ENCODE measurements at places on chromosomes 7 and 10.

DNA sequence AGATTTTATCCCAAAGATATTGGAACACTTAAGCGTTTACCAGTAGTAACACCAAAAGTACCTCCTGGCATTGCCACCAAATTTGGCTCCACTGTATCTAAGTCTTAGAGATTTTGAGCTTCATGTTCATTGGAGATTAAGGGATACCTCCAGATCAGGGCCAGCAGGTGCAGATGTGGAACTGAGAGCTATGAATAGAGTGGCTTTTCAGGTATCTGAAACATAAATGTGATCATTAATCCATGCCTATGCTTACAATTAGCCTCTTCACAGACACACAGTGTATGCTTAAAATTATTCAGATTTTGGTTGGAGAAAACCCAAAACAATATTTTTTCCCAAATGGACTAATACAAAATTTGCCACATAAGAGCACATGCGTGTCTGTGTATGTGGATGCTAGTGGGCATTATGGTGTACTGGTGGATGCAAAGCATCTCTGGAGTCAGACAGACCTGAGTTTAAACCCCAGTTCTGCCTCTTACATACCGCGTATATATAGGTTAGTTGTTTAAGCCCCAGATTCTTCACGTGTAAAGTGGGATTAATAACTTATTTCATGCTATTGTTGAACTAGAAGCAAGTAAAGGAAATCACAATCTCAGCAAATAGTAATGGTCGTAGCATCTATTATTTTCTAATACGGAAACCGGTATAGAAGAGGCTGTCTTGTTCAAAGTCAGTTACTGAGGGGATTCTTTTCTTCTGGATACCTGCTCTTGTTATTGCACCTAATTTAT lies 6.8 kb upstream of the LRRC4 start:
- H3K36me3 ChIP-seq, result no peaks in the 10 kb centered on the region
- DNase-seq, result no peak
- peaks cover under 1% of the 10 kb centered on the region for H3K4me1 ChIP-seq

DNA sequence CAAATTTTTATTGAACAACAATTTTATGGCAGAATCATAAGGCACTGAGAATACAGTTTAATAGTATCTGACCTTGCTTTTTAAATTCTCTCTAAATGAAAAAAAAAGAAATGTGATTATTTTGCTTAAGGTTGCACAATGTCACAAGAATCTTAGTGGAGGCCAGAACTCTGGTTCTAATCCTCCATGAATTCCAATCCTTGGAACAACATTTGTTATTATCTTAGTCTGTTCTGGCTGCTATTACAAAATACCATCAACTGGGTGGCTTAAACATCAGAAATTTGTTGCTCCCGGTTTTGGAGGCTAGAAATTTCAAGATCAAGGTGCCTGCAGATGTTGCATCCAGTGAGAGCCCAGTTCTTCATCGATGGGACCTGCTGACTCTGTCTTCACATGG lies 158.2 kb upstream of the POM121L12 start:
- no peak overlapping the region for H3K27ac ChIP-seq
- no peak overlapping the region for H3K4me3 ChIP-seq
- no peaks in the 10 kb centered on the region for H3K4me1 ChIP-seq

GRCh38 chr7:141460781-141461715 lies 90.2 kb upstream of the AGK start:
- no peak overlapping the region for H3K4me3 ChIP-seq
- H3K27ac ChIP-seq, result no peak overlapping the region
- DNase-seq, result no peak
- H3K27me3 ChIP-seq, result peaks cover 18% of the 10 kb centered on the region

DNA sequence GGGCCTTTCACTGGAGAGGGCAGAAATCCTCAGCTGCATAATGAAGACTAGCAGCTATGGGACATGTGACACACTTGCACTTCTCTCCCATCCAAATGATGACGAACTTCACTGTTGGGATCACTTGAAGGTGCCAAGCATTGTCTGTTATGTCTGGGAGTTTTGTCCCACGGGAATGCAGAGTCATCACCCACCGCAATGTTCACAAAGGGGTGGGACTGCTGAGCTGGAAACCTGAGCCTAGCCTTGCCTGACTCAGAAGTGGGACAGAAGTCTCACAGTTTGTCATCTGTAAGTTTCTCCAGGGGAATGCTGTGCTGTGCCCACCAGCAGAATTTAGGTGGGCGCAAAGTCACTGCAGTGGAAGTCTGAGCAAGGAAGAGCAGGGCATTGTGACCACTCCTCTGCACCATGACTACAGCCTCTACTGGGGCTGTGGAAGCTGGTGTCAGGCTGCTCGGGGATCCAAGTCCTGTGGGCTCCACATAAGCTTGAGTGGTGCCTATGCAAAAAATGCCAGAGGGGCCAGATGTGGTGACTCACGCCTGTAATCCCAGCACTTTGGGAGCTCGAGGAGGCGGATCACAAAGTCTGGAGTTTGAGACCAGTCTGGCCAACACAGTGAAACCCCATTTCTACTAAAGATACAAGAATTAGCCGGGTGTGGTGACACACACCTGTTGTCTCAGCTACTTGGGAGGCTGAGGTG lies 472.0 kb upstream of the CNTNAP2 start:
- no peak overlapping the region for H3K4me3 ChIP-seq
- H3K27ac ChIP-seq, result no peak overlapping the region
- H3K4me1 ChIP-seq, result no peaks in the 10 kb centered on the region
- no peaks in the 10 kb centered on the region for H3K27me3 ChIP-seq
- H3K36me3 ChIP-seq, result no peaks in the 10 kb centered on the region

DNA sequence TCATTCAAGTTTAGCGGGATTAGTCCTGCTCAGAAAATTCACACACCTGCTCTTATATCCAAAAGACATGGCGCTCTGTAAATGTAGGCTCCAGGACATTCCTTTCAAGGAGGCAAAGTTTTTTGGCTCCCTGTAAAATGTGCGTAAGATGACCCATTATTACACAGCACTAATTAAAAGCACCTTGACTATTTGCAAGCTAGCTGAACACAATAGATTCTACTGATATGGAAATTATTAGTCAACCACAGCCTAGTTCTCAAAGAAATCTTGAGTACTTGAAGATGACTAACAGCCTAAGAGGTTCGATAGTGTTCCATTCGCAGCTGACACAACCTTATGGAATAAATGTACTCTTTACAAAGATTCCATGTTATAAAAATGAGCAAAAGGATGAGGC lies 175.2 kb downstream of the BMPER start:
- DNase-seq, result no peak
- no peak overlapping the region for H3K27ac ChIP-seq
- no peak overlapping the region for H3K4me3 ChIP-seq
- H3K4me1 ChIP-seq, result no peaks in the 10 kb centered on the region
- H3K27me3 ChIP-seq, result no peaks in the 10 kb centered on the region
- no peaks in the 10 kb centered on the region for H3K36me3 ChIP-seq

DNA sequence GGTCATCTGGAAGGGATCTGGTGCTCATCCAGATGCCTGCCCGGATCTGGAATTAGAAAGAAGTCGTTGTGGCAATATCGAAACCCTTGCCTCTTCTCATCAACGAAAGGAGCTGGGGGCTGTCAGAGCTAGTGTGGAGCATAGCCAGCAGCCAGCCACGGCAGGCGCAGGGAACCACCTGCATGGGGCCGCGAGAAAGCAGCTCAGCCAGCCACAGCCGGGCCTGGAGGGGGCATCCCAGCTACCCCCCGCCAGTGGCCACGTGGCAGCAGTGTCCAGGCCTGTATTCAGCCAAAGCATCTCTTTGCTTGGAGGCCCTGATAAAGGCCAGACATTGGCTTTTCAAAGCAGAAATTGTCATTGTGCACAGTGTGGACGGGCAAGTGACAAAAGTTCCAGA lies 19.1 kb downstream of the GPR26 start:
- no peak for DNase-seq
- no peaks in the 10 kb centered on the region for H3K36me3 ChIP-seq
- H3K27me3 ChIP-seq, result no peaks in the 10 kb centered on the region
- H3K27ac ChIP-seq, result no peak overlapping the region
- no peaks in the 10 kb centered on the region for H3K4me1 ChIP-seq

DNA sequence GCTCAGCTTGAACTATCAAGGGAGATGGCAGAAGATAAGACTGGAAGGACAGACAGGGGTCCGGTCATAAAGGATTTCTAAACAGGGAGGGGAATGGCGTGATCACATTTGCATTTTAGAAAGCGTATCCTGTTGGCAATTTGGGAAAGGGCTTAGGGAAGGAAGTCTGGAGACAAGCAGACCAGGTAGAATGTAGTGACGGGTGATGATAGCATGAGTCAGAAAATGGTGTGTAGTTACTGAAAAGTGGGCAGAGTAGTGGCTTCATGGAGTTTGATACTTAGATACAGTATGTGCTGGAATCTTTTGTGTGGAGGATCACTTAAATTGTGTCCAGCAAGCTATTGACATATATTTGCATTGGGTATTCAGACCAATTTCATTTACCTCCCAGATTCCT lies 61.2 kb downstream of the LRGUK start:
- no peaks in the 10 kb centered on the region for H3K36me3 ChIP-seq
- no peaks in the 10 kb centered on the region for H3K4me1 ChIP-seq
- H3K27me3 ChIP-seq, result no peaks in the 10 kb centered on the region
- H3K4me3 ChIP-seq, result no peak overlapping the region

- H3K27ac ChIP-seq, result no peak overlapping the region
- peaks cover 88% of the 10 kb centered on the region for H3K27me3 ChIP-seq
- no peaks in the 10 kb centered on the region for H3K36me3 ChIP-seq
- DNase-seq, result no peak
- H3K4me1 ChIP-seq, result peaks cover 9% of the 10 kb centered on the region
- H3K4me3 ChIP-seq, result no peak overlapping the region
Observed at GRCh38 chr7:27176962-27177794, 3.1 kb upstream of the HOXA10 start.

DNA sequence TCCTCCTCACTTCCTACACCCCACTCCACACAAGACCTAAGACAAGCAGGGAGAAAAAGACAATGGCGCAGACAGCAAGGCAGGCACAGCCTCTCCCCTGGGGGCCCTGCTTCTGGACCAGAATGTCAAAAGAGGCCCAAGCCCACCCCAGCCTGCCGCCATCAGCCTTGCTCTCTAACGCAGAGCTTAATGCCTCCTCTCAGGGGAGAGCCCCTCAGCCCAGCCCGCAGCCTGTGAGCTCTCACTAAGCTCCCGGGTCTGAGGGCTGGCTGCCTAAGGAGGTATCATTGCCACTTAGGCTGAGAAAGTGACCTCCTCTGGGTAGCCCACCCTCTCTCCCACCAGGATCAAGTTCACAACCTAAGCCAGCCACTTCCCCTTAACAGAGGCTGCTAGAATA lies 16.7 kb downstream of the SLIT1 start:
- no peaks in the 10 kb centered on the region for H3K4me1 ChIP-seq
- H3K4me3 ChIP-seq, result no peak overlapping the region
- no peak overlapping the region for H3K27ac ChIP-seq
- no peak for DNase-seq
- H3K36me3 ChIP-seq, result no peaks in the 10 kb centered on the region
- H3K27me3 ChIP-seq, result no peaks in the 10 kb centered on the region

DNA sequence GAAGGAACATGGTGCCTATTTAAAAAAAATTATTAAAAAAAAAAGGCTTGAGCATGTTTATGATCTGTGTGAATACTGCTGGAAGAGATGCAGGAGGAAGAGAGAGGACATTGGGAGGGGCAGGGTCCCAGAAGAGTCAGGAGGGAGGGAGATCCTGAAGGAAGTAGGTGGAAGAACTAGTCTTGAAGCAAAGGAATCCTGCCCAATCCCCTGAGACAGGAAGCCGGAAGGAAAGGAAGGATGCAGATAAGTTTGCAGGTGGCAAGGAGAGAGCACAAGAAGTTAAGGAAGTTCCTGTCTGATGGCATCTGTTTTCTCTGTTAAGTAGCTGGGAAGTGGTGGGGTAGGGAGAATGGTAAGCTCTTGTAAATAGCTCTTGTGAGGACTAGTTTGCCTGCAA lies 318.5 kb downstream of the DOCK4 start:
- DNase-seq, result no peak
- H3K4me1 ChIP-seq, result no peaks in the 10 kb centered on the region
- no peaks in the 10 kb centered on the region for H3K27me3 ChIP-seq

Data from T-cell (primary cell).